B cell (primary cell): ENCODE measurements at places on chromosomes 11 and 22.

GRCh38 chr11:2530855-2531200, 86.0 kb downstream of the KCNQ1 start:
- DNase-seq, result peak; percentile 27

GRCh38 chr22:46429325-46429853, 93.9 kb downstream of the TRMU start:
- DNase-seq, result no peak

DNA sequence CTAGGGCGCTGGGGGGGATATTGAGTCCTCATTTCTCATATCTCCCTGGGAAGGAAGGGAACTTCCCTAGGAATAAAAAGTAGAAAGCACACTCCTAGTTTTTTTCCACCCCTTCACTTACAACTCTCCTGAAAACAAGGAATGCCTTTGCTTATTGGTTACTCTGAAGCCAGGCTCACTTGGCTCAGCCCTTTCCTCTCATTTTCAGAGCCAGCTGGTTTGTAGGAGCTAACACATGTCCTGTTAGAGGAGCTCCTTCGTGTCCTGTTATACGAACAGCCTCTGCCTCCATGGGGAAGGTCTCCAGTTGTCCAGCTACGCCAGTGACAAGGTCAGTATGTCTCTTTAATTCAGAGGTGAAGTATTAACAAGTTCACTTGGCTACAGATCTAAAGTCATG, 17.6 kb downstream of the ALKBH8 start:
- DNase-seq, result no peak

DNA sequence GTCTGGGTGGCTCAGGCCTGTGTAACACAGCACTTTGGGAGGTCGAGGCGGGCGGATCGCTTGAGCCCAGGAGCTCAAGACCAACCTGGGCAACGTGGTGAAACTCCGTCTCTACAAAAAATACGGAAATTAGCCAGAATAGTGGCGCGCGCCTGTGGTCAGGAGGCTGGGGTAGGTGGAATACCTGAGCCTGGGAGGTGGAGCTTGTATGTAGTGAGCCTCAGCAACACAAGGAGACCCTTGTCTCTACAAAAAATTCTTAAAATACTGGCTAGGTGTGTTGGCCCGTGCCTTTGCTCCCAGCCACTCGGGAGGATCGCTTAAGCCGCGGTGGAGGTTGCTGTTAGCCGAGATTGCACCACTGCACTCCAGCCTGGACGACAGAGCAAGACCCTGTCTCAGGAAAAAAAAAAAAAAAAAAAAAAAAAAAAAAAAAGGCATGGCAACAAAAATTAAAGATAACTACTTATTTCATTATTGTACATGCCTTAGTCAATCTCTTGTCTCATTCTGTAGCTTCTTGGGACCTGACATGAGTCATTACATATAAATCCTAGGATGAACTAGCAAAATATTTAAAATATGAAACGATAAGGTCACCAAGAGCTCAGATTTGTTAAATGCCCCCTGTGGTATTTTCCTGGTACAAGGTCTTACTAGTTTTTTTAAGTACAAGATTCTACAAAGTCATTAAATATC, 1.1 kb downstream of the TAF1D start:
- peak; percentile 49 for DNase-seq

DNA sequence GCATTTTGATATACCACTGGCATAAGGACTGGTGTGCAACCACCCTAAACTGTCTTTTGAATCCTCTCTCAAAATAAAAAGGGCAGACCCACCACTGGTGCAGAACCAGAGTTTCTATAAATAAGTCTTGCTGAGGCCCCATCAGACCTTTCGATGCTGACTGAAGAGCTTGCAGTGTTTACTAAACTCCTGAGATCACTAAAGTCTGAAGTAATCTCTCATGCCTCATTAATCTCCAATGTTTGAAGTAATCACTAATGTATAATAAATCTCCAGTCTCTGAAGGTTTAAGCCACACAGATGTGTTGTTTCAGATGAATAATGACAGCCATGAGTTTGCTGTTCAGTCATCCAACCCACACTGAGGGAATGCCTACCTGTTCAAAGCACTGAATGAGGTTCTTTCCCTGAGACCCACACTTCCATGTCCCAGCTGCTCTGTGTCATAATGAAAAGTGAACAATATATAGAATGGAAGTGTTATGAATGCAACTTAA, 50.6 kb upstream of the DEUP1 start:
- no peak for DNase-seq

- DNase-seq, result peak; percentile 37
Observed at GRCh38 chr22:24146194-24146616, 35.1 kb upstream of the SUSD2 start.

DNA sequence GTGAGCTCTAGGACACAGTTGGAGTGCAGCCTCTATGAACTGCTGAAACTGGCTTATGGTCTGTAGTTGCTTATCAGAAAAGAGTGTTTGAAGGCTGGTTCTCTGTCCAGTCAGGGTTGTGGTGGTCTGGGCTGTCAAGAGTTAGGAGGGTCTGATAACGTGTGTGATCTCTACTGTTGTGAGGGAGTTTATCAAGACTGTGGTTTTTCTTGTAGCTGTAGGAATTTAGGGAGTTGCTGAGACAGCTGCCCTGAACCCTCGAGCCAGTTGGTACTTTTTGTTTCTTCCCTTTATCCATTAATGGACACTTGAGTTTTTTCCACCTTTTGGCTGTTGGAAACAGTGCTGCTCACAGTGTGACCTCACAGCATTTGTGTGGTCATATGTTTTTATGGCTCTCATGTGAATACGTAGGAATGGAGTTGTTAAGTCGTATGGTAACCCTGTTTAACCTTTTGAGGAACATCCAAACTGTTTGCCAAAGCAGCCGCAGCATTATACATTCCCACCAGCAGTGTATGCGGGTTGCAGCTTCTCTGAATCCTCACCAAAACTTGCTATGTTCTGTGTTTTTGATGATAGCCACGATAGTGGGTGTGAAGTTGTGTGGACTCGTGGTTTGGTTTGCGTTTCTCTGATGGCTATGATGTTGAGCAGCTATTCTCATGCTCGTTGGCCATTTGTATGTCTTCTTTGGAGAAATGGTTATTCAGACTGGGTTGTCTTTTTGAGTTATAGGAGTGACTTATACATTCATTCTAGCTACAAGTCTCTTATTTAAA, 20.9 kb upstream of the DGCR8 start:
- DNase-seq, result no peak

DNA sequence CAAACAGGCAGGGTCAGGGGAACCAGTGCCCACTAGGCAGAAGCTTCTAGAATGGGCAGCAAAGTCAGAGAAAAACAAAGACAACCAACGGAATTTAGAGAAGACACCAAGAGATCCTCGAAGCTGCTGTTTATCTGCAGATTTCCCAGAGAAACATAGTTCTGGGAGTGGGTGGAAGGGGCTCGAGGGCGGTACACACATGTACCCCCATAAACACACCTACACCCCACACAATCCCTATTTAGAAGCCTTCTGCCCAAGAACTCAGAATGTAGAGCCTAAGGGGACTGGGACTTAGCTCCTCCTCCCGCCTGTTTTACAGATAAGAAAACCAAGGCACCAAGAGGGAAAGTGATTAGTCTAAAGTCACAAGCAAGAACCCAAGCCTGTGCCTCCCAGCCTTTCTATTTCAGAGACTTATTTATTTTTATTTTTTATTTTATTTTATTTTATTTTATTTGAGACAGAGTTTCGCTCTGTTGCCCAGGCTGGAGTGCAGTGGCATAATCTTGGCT, 6.4 kb downstream of the NPTXR start:
- no peak for DNase-seq

GRCh38 chr11:69598147-69598546, 42.8 kb upstream of the CCND1 start:
- DNase-seq, result no peak

DNA sequence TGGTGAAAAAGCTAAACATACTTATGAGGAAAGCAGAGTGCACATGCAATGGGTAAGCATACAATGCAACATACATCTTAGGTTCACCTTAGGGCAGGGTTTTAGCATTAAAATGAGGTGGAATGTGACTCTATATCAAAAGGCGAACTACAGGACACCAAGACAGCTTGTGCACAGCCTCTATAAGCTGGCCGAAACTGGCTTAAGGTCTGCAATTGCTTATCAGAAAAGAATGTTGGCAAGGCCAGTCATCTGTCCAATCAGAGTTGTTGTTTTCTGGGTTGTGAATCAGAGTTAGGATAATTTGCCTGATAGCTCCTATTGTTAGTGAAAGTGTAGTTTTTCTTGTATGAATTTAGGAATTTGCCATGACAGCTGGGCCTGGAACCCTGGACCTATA, 76.5 kb downstream of the LRRC4C start:
- no peak for DNase-seq

- DNase-seq, result no peak
Observed at GRCh38 chr22:44419429-44419828, 78.6 kb downstream of the RTL6 start.

GRCh38 chr11:117554601-117555333, 227.1 kb downstream of the CEP164 start:
- no peak for DNase-seq

DNA sequence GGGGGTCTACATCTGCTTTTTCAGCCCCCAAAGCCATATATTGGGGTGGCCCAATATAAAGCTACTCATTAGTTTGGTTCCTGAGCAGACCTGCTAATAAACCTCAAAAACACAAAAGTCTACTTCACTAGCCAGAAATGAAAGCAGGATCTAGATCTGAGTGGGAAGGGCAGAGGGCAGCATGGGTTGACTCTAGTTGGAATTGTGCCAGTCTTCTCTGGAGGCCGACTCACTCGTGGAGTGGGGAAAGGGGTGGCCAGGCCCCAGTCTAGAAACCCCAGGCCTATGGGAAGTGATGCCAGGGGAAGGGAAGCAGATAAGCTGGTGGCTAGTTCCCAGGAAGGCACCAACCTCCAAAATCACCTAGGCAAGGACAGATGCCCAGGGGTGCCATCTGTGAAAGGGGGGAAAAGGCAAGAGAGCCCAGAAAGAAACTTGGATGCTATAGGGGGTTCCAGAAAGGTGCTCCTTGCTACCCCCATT, 5.3 kb downstream of the PATZ1 start:
- no peak for DNase-seq

GRCh38 chr11:66906061-66906733, 49.3 kb downstream of the LRFN4 start:
- DNase-seq, result no peak

GRCh38 chr22:46295277-46295971, 1.2 kb upstream of the GTSE1 start:
- peak; percentile 21 for DNase-seq

DNA sequence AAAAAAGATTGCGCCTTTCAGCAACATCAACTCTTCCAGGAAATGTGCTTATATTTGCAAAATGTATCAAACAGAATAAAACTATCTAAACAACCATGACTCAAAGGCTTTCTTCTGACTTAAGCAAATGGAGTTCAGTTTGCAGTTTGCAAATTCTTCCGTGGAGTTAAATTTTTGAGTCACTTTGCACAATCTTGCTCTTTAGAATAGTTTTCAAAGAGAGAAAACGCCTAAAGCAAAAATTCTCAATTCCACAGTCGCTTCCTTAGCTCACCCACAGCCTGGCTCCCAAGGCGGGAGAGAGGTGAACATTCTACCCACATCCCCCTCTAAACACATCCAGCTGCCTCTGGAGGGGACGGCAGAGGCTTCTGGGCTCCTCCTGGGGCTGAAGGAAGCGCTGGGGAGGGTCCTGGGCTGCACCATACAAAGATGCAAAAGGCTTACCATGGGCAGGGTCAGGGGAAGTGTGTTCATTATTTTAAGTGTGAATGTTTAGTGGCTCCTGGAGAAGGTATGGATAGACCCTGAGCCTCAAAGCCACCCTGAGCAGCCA, 1487.3 kb downstream of the TBC1D22A start:
- DNase-seq, result no peak

DNA sequence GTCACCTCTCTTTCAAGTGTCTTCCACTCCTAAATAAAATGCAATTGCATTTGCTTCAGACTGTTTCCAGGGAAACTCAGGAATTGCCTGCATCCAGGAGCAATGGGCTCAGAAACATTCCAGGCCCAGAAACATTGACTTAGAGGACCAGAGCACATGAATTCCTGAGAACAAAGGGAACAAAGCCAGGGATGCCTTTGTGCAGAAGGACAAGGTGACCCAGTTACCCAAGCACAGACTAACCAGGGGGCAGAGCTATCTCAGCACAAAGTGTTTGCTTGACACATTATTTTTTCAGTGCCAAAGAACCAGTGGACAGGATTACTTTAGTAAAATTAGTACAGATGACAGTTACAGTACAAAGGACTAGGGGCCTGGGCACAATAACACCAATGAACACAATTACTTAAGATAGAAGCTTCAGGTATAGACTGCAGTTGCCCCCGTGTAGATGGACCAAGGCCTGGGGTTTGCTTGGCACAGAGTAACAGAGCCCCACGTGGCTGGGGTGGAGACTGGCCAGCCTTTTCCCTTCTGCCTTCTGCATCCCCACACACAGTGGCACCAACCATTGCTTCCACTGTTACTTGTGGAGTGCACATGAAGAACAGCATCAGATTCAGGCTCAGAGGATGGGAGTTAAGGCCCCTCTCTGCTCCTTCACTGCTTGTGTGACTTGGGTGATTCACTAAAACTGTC, 500.8 kb downstream of the INSC start:
- DNase-seq, result no peak

DNA sequence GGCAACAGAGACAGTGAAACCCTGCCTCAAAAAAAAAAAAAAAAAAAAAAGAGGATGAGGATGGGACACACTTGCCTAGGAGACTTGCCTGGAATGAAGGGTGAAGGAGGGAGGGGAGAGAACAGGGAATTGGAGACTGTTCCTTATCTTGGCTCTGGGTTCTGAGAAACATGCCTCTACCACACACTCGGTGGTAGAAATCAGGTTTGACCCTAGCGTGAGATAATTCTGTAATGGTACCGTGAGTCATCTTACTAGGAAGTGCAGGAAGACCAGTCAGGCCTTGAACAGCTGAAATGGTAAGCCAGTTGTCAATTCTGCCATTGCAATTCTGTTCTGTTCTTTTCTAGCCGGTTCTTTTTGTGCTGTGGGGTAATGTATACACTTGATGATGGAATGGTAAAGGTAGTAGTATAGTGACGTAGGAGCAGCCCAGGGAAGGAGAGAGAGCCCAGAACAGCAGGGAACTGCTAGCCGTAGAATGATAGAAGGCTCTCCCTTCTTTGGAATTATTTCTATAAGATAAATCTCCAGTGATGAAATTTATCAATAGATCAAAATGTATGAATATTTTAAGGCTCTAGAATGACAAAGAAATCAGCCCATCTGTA, 3.9 kb upstream of the AMBRA1 start:
- no peak for DNase-seq

DNA sequence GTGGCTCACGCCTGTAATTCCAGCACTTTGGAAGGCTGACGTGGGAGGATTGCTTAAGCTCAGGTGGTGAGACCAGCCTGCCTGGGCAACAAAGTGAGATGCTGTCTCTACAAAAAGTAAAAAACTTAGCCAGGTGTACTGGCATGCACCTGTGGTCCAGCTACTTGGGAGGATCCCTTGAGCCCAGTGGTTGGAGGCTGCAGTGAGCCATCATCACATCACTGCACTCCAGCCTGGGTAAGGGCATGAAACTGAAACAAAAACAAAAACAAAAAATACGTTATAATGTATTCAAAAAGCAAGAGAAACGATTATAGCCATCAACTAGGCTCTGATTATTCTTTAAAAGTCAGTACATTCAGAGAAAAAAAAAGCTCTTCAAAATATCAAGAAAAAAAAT, 62.5 kb downstream of the TCF20 start:
- DNase-seq, result no peak

- DNase-seq, result no peak
Observed at GRCh38 chr22:31530823-31531195, 34.5 kb downstream of the SFI1 start.

GRCh38 chr11:27280140-27280539, 82.9 kb downstream of the CCDC34 start:
- DNase-seq, result no peak
